Endodermal cell (in vitro differentiated cells): ENCODE measurements at places on chromosomes 1 and 21. TPM values are rescaled to one million over a fixed set of nuclear protein-coding genes. Genes with fewer than 3 reads are reported as not detected.

- no peak for DNase-seq
Observed at GRCh38 chr1:157099633-157100009, at the start of gene ETV3L. Gene ETV3L, minus strand, starts transcription at chr1:157099808. Its CDS starts 285 bp downstream, at chr1:157099523.

DNA sequence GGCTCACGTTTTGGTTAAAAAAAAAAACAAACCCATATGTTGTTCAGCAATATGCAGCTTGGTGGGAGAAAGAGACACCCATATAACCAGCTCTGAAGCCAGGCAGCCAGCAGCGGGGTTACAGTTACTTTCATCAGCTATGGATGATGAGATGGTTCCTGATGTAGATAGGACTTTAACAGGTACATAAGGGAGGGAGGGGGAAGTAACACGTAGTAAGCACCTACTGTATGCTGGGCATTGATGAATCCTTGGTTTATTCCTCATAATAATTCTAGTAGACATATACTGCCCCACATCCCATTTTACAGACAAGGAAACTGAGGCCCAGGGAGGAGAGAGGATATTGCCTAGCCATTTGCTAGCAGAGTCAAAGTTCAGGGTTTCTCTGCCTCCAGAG is 2.0 kb downstream of the SLC1A7 start:
- no peak for DNase-seq

DNA sequence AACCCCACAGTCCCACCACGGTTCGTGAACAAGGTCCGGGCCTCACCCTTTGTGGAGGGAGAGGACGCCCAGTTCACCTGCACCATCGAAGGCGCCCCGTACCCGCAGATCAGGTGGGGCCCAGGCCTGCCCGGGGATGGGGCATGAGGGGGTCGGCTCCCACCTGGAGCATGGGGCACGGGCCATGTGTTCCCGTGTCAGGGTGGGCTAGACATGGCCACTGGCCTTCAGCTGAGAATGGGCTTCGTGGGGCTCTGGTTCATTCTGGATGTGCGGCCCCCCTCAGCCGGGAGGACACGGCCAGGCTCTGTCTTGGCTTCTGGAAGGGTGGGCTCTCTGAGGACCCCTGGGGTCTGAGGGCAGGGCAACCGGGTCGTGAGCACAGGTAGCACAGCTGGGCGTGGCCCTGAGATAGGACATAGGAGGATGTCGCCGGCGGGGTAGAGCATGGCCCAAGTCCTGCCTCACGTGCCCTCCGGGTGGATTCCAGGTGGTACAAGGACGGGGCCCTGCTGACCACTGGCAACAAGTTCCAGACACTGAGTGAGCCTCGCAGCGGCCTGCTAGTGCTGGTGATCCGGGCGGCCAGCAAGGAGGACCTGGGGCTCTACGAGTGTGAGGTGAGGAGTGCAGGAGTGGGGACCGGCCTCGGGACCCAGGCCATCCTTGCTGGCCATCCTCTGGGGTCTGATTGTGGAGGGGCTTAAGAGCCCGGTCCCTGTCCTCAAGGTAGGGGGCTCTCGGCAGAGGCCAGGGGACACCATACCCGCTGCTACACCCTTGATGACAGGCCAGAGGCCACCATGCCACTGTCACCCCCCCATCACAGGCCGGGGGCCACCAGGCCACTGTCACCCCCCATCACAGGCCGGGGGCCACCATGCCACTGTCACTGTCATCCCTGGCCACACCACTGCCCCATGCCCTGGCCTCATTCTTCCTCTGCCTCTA is 55.5 kb downstream of the TRIM11 start:
- DNase-seq = no peak

DNA sequence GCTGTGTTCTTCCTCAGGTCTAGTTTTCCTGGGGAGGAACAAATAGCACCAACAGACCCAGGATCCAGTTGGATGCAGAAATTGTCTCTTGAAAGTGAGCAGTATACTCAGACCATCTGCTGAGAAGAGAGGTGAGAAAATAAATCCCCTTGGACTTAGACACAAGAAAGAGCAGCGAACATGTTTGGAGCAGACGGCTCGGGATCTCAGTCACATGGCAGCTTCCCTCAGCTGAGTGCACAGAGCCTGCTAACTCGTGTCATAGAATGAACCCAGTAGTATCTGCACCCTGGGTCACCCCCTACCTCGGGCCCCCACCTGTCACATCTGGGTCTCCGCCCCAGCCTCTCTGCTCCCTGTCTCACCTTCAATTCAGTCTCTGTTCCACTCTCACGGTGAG is 115.6 kb downstream of the CCDC185 start:
- no peak for DNase-seq

DNA sequence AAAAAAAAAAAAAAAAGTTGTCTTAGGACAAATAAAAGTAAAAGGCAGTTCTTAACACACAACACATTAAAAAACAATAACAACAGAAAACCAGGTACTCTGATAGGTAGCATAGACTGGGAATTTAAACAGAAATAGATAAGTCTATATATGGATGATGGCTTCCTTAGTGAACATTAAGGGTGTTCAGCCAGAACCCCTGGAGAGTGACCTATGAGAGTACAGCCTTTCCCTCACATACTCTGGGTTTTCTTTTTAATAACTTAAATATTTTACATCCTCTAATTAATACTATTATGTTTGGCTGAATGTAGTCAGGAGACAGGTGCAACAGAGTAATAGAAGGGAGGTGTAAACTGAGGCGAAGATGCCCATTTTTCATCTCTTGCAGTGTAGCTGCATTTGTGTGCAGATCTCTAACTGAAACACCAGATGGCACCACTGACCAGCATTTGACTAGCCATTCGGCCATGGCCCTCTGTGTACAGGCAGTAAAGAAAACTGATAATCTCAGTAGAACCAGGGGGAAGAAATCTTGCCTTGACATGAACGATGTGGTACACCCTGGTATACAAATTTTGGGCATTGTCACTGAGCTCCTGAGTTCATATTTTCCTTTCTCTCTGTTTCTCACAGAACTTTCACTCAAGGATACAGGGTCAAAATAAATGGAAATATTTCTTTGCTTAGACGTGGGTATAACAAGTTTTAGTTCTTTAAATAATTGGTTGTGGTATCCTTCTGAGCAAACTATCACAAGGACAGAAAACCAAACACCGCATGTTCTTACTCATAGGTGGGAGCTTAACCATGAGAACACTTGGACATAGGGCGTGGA is 7.6 kb downstream of the TTF2 start:
- peak; percentile 71 for DNase-seq

DNA sequence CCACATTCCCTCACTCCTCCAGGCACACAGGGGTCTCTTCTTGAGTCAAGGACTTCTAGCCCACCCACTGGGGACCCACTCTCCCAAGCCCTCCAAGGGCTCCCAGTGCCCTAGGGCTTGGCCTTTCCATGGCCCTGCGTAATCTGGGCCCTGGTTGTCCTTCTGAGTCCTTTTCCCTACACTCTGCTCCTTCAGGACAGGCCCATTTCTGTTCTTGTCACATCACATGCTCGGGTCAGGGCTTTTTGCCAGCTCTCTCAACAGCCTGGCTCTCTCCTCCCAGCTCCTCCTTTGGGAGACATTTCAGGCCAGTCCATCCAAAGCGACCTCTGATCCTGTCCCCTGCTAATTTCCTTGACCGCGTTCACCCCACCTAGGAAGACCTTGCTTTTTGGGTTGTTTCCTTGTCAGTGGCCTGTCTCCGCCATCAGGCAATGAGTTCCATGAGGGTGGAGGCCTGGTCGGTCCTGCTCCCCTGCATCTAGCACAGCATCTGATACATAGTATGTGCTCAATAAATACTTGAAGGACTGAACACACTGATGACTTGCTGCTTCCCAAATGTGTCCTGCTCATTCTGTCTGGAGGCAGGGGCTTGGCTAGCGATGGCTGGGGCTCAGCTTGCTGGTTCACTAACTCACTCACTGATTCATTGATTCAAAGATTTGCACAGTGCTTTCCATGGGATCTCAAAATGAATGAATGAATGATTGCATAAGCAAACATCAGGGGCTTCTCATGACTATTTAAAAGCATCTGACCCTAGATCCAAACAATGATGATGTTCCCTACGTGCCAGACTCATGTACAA is 44.8 kb downstream of the DHRS3 start:
- no peak for DNase-seq

GRCh38 chr1:91948501-91949355 is 473 bp upstream of the BRDT start:
- no peak for DNase-seq

- DNase-seq = no peak
Observed at GRCh38 chr1:213864091-213864490, 123.7 kb upstream of the PROX1 start.

GRCh38 chr1:53131590-53131938 is 10.9 kb downstream of the SLC1A7 start:
- DNase-seq = peak; percentile 12

DNA sequence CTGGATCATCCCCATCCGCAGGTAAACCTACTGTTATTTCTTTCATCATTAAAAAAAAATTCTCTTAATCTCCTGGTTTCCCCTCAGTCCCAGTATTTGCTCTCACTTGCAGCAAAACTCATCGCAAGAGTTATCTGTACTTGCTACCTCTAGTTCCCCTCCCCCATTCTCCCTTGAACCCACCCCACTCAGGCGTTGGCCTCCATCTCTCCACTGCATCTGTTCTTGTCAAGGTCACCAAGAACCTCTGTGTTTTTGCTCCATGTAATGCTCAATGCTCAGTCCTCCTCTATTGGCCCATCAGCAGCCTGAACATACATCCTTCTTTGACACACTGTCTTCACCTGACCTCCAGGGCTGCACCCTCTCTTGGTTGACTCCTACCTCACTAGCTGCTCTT is 4.6 kb downstream of the PKLR start:
- no peak for DNase-seq

GRCh38 chr1:212261361-212261929 is 23.8 kb upstream of the PPP2R5A start:
- DNase-seq = peak; percentile 59

DNA sequence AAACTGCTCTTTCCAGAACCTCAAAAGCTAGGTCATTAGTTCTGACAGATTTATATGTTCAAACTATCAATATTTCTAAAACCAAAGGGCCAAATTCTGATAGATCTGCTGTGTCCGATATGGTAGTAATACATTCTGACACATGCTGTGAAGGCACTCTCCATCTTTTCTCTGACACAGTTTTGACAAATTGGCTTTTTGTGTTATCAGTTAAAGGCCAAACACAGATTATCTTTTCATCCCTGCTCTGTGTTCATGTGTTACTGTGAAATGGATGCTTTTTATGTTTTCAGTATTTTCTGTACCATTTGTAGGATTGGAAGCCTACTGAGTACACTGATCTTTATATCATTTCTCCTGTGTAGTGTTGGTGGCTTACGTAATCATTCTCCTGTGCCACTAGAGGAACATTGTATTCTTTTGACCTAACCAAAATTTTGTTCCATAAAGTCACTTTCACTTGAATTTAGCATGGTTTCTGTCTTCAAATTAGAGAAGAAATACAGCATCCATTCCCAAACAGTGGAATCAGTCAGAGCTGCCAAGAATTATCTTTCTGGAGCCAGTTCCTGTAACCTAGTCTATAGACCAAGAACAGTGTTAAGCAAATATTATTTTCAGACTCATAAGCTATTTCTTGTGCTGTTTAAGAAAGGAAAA is 137.2 kb downstream of the ADGRL2 start:
- no peak for DNase-seq

The HFM1 gene
- 3.2 and 5.9 TPM in 2 replicates for total RNA-seq

The ZNF593 gene
- 33.7 and 36.6 TPM in 2 replicates for total RNA-seq

The RAB25 gene
- total RNA-seq = 78.5 and 82.0 TPM in 2 replicates

The SPRR2F gene
- total RNA-seq = not detected in 3 replicates

The KRTAP11-1 gene
- not detected in 2 replicates for total RNA-seq

The FAM177B gene
- not detected in 2 replicates for total RNA-seq

The KRTAP13-2 gene
- not detected in 2 replicates for total RNA-seq

The TMEM9 gene
- 145 to 169 TPM (median 157 TPM) in 3 replicates for total RNA-seq

The CCDC27 gene
- not detected in 3 replicates for total RNA-seq

The NHLH1 gene
- total RNA-seq = 0.31 TPM in 1 of 3 replicates, not detected in the others

The GSTM3 gene
- total RNA-seq = 7.7 to 10.4 TPM (median 10.3 TPM) in 3 replicates

The STPG1 gene
- 13.6 and 16.6 TPM in 2 replicates for total RNA-seq
